ELF-1 (cell line): ENCODE measurements at places on chromosomes 7 and 10.

- no peak for DNase-seq
Observed at GRCh38 chr10:96272316-96273280, 1.2 kb upstream of the BLNK start.

GRCh38 chr7:85764034-85764433 is 577.2 kb upstream of the SEMA3D start:
- DNase-seq: no peak

- no peak for DNase-seq
Observed at GRCh38 chr7:92206672-92207071, 27.7 kb upstream of the LRRD1 start.

GRCh38 chr7:26169271-26169670 is 17.3 kb downstream of the NFE2L3 start:
- DNase-seq: no peak

DNA sequence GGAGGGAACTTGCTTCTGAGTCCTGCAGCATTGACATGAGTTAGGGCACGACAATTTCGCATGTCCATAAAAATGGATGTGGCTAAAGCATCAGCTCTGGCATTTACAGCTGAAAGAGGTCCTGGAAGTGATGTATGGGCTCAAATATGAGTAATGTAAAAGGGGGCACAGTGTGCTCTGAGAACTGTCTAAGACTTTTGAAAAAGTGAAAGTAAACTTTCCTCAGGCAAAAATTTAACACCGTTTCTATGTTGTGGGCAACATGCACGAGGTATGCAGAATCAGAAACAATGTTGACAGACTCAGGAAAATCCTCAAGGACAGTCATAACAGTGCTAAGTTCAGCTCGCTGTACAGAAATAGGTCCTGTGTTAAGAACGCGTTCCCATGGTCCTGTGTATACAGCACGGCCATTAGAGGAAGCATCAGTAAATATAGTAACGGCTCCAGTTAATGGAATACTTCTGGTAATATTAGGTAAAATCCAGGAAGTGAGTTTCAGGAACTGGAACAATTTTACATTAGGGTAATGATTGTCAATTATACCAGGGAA is 37.9 kb upstream of the AKR1C2 start:
- DNase-seq: no peak

GRCh38 chr10:100364735-100365391 is 17.8 kb downstream of the SCD start:
- DNase-seq: peak; percentile 54

DNA sequence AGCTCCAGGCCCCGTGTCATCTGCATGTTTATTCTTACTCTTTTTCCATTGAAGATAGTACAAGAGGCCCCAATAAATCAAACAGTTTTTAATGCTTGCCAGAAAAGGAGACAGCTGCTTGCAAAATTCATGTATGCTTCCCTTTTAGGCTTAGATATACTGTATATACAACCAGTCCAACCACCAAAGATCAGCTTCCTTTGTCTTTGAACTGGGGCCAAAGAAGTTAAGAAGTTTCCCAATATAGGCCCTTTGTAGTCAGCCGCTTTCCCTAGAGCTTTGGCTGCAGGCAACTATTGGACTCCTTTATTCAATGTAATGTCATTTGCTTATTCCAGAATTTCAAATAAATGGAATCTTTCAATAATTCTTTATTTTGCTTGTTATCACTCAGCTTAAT is 1395.0 kb downstream of the GATA3 start:
- DNase-seq: no peak

DNA sequence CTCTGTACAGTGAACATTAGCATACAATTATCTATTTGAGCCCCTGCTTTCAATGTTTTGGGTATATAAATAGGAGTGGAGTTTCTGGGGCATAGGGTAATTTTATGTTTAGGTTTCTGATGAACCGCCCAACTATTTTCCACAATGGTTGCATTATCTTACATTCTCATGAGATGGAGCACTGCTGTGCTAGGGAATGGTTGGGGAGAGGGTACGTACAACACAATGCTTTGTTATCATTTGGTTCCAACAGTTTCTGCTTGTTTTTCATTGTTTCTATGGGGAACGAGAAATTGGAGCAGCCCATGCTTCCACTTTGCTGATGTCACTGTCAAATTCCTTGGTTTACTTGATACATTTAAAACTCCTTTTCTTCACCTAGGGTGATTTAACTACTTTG is 1115.3 kb downstream of the REEP3 start:
- no peak for DNase-seq

DNA sequence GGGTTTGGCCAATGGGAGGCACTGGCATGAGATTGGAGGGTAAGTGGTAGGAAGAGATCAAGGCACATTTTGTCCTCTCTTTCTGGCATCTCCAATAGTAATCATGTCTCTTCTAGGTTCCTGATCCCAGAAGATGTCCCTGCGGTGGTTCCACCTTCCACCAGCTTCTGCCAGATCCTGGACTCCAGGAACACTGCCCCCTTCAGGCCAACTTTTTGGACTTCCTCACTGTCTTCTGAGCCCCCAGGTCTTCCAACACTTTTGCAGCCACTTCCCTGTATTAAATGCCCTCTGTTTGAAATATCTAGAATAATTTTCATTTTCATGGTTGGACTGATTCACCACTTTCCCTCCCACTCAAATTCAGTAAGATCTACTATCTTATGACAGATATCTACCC is 60.9 kb downstream of the BAMBI start:
- DNase-seq: no peak

DNA sequence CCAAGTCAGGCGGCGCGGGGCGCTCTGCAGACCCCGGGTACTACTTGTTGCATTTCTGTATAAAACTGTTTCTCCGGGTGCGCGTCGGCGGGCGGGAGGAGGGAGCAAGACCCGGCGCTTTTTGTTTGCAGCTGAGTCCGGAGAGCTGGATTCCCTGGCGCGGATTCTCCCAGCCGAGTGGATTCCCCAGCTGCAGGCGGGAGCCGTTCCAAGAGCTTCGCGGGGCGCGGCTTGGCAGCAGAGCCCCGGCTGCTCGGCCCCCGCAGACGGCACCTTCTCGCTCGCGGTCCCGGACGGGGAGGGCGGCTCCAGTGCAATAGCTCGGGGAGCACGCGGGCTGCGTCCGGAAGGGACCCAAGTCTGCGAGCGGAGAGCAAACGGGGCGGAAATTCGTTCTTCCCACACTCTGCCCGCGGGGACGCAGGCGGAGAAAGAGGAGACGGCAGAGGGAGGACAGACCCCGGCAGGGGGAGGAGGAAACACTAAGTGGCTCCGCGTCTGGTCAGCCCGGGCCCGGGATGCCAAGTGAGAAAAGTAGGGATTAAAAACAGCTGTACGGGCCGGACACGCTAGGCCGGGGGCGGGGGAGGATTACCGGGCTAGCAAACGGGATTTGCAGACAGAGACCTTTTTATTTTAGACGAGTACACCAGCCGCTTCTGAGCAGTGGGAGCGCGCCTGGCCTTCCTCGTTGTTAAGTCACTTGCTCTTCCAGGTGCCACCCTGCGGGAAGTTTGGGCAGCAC is at the start of gene TRIL:
Gene TRIL, minus strand, starts transcription at position 96 of the 745 bp plus-strand sequence. CDS start 284 bp downstream, outside the sequence.
- peak; percentile 78 for DNase-seq

- no peak for DNase-seq
Observed at GRCh38 chr10:16644146-16644545, 122.5 kb upstream of the C1QL3 start.

DNA sequence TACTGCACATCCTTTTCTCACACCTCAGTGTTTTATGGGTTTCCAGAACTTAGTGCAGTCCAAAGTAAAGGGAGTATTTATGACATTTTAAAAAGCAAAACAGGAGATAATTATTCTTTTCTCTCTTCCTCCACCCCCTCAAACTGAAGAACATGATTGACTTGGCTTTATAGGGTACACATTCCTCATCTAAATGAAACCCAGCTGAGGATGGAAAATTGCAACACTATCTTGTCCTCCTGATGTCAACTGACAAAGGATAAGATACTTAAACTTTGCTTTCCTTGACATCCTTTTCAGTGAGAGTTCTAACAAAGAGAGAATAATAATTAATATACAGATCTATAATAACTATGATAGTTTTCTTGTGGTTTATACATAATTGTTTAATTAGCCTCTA is 299.1 kb downstream of the BBS9 start:
- DNase-seq: no peak

- no peak for DNase-seq
Observed at GRCh38 chr10:95464280-95464679, 96.9 kb downstream of the SORBS1 start.

GRCh38 chr7:110909117-110909516 is 181.8 kb upstream of the LRRN3 start:
- DNase-seq: no peak

- no peak for DNase-seq
Observed at GRCh38 chr10:11525503-11525902, 85.9 kb downstream of the USP6NL start.

GRCh38 chr10:110794808-110795207 is 76.9 kb upstream of the PDCD4 start:
- peak; percentile 55 for DNase-seq

DNA sequence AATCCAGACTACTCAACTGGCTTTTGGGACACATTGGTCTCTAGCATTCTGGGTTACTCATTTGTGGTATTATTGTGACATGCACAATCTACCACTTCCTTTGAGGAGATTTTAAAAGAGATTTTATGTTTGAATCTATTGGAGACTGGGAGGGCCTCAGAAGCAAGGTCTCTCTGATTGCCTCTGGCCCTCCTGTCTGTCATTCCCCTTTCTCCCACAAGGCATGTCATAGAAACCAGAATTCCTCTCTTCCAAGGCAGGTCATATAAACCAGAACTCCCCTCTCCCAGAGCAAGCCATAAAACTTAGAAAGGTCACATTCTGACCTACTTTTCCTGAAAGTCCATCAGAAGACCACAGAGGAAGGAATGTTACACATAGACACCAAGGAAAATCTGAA is 777.7 kb downstream of the PHTF2 start:
- DNase-seq: peak; percentile 81

DNA sequence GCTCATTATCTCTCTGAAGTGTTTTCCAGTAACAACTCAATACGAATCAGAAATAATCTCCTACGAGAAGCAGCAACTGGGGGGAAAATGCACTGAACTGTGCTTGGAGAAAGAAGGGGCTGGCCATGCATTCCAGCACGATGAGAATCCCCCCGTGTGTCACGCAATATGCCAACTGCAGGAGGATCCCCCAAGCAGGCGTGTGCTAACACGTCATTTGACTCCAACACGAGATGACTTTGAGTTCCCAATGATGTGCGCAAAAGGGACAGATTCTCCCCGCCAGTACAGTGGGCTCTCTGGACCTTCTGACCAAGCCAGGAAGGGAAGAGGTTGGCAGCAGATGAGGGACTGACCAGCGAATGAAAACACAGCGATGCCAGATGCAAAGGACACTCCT is 105.5 kb downstream of the KCNMA1 start:
- no peak for DNase-seq

DNA sequence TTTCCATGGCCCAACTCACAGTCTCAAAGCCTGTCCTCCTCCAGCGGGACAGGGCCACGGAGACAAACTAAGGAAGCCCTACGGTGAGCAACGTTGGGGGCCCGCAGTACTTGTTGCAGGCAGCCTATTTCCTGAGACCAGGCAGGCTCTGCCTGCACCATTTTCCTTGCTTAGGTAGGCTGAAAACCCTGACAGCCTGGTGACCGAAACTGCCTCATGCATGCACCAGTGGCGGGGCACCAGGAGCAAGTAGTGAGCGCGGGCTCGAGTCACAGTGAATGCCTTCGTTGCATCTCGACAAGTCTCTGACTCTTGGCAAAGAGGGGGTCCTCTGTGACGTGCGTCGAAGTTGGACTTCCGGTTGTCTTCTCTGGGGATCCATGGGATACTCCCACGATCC is 23.3 kb upstream of the ZNF273 start:
- no peak for DNase-seq

DNA sequence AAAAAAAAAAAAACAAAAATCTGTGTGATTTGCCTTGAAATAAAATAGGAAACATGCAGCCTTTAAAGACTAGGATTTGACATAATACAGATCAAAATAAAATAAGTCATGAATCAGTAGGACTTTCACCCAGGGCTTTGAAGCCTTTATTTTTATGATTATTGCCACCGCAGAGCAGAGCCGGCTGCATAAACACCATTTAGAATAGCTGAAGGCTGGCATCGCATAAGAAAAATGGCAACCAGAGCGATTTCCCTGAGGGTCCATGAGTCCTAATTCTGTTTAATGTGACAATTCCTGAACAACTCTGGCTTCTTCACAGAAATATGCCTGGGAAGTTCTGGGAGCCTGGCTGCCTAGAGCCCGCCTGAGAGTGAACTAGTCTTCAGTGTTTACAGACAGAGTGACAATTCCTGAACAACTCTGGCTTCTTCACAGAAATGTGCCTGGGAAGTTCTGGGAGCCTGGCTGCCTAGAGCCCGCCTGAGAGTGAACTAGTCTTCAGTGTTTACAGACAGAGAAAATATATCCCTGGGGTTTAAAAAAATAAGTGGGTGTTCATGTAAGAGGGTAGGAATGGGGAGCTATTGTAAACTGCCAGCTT is 112.0 kb downstream of the EEPD1 start:
- DNase-seq: no peak

DNA sequence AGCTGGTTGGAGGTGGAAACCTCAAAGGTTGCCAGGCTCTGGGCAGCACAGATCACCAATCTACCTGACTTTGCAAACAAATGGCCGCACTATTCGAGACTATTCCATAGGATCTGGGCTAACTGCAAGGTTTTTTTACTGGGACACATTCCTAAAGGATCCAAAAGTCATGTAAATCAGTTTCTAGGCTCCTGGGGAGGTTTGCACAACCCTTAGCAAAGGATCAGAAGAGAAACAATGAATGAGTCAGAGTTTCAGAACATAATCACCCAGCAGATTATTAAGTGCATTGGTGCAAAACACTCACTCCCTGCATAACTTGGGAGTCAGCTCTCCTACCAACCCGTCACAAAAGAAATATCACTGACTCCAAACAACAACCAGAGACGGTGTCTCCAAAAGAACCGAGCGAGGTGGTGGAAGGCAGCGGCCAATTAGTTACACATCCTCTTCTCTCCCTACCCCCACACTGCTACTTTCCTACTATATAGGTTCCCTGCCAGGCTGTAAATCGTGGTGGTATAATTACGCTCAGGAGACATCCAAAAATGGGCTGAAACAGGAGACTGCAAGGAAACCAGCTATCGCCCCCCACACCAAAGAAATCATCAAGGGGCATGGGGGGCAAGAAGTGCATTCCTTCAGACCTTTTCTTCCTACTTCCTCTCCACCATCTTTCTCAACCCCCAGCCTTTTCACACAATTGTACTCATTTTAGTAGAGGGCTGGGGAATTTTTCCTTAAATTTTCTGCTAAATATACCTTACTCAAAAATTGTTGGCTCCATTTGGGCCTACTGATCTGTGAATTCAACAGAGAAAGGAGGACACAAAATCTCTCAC is 3.2 kb downstream of the UBE2H start:
- DNase-seq: peak; percentile 77

DNA sequence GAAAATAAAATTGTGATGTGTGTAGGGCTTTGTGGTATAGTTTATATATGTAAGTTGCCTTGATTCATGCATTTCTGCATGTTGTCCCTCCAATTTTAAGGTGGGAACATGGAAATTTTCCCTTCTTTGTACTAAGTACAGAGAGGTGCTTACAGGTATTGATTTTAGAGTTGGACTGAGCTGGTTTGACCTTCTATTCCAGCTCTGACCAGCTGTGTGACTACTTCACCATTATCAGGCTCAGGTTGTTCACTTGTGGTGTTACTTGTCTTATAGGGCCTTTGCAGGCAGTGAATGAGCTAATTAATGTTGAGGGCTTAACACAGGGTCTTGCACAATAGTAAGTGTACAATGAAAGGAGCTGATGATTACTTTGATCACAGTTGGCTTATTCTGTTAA is 16.3 kb downstream of the ZNF804B start:
- DNase-seq: no peak
